ENCODE measurements at places on chromosomes 7 and 10. TPM values are rescaled to one million over a fixed set of nuclear protein-coding genes. Genes with fewer than 3 reads are reported as not detected.

DNA sequence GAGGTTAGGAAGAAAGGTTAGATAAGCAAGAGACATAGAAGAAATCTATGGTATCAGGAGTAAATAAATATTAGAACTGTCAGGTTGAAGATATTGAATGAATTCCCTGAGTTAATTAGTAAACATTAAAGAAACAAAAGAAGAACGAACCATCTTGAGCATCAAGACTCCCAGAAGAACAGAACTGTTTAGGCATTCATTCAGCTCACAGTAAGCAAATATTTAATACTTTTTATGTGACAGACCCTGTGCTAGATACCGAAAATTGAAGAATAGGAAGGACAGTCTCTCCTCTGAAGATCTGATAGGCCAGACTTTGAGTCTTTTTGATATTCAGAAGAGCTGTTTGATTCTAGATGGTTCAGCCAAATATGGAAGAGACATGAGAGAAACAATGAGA is 731.5 kb downstream of the XPNPEP1 start:
- no peak for DNase-seq

RARRES2 gene
- 244 TPM for total RNA-seq

PITX3 gene
- not detected for total RNA-seq

DNA sequence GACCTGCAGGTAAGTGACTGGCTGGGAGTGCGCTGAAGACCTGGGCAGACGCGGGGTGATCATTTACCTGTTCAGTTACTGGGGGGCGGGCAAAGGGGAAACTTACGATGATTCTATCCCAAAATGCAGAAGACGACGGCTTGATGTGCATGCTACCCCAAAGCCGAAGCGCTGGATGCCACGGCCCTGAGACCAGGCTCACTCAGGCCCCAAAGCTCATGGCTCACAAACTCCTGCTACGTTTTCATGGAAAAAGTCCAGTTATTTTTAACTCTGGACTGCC is 200.6 kb downstream of the DIP2C start:
- no peak for DNase-seq

- DNase-seq: no peak
Observed at GRCh38 chr10:127854769-127855590, 37.8 kb downstream of the CLRN3 start.

DNA sequence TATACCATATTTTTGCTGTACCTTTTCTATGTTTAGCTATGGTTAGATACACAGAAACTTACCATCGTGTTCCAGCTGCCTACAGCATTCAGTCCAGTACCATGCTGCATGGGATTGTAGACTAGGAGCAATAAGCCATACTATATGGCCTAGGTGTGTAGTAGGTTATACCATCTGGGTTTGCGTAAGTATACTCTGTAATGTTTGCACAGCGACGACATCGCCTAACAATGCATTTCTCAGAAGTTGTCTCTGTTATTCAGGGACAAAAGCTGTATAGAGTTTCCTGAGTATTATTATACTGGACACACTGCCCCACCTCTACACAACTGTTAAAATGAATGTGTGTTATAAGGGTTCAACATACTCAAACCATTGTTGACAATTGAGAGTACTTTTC is 93.8 kb upstream of the MKI67 start:
- no peak for DNase-seq

GRCh38 chr10:64369885-64370773 is 848.9 kb downstream of the REEP3 start:
- DNase-seq: no peak

- peak; percentile 8 for DNase-seq
Observed at GRCh38 chr10:48520594-48520993, 84.3 kb downstream of the ARHGAP22 start.

MOGAT3 gene
- not detected for total RNA-seq

GRCh38 chr10:79241990-79242619 is 105.2 kb upstream of the PPIF start:
- DNase-seq: peak; percentile 58

DNA sequence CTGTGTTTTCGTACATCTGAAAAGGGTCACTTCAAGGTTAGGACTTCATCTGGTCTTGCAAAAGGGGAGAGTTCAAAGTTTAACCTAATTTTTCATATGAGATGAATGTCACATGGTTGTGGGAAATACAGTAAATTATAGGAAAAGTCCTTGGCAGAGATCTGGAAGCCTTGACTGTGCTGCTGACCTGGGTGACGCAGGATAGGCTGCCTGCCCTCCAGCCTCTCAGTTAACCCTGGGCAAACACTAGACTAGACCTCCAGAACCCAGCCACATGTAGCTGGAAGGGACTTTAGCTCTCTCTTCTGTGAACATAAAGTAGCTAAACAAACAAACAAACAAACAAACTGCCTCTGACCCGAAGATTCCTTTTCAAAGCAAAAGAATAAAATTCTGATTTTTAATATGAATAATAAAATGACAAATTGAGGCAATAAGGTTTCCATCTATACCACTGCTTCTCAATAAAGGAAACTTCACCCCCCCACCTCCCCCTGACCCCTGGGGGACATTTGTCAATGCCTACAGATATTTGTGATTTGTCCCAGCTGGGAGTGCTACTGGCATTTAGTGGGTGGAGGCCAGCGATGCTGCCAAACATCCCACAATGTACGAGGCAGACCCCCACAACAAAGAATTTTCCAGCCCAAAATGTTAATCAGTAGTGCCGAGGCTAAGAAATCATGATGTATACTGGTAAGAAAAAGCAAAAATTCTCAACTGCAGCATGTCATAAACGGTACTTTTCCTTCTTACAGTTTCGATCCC is 75.2 kb upstream of the PRR15 start:
- no peak for DNase-seq

PRPS1L1 gene
- total RNA-seq: not detected

DNA sequence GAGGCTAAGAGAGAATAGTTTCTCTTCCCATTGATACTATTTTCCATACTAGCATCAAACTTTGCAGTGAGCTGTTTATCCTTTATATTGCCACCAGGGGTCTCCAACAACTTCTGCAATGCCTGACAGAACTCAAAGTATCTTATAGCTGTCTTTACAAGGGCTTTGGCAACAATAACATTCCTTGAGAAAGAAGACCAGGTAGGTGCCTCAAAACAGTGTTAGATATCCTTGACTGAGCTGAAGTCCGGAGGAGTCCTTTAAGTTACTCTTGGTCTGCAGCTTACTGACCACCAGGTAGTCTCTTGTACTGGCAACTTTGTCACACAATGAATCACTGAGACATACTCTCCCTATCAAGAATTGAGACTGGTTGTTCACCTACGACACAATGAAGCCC is 30.0 kb upstream of the TES start:
- peak; percentile 74 for DNase-seq

DNA sequence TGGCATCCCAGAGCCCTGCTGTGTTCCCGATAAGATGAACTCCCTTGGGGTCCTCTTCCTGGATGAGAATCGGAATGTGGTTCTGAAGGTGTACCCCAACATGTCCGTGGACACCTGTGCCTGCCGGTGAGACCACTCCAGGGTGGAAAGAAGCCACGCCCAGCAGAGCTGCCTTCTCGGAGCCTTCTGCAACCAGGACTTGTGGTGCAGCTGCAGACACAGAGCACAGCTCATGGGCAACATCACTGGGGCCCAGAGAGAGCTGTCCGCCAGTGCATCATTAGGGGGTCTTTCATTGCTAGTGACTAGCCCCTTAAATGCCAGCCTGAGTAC is 9.6 kb upstream of the GDF2 start:
- DNase-seq: no peak

GRCh38 chr10:47189802-47190201 is 110.2 kb upstream of the GDF10 start:
- no peak for DNase-seq

PIK3CG gene
- total RNA-seq: 10.4 TPM

DNA sequence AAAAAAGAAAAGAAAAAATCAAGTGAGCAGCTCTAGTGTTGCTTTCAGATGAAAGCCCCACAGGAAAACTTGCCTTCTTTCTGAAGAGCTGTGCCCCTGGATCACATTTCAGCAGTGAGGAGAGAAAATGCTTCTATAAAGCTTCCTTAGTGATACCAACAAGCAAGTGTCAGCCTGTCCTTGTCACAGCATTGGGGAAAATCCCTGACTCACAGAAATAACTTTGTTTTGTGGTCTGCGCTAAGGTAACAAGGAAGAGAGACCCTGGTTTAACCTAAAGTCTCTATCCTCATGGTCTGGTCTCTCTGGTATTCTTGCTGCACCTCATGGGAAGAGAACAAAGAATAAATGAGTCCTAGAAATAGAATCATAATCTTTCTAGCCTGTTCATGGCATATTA is 885.2 kb upstream of the SORCS1 start:
- DNase-seq: no peak

DNA sequence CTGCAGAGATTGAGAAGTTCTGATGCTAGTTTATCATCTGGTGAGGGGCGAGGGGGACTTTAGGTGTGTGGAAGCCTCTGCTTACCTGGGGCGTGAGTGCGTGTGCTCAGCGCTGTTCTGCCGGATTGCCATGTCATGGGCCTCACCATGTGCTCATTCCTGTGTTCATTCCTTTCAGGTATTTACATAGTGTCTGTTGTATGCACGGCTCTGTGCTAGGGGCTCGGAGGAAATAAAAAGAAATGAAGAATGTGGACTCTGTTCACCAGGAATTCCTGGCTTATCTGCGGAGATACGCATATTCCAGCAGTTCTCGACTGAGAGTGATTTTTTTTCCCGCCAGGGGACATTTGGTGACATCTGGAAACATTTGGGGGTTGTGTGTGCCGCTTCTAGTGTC is 152.0 kb downstream of the CAMK1D start:
- DNase-seq: peak; percentile 9

GRCh38 chr10:97063983-97064837 is 121.5 kb downstream of the SLIT1 start:
- DNase-seq: no peak

NEUROD6 gene
- not detected for total RNA-seq

GRCh38 chr7:7895754-7896153 is 72.8 kb upstream of the GLCCI1 start:
- DNase-seq: peak; percentile 63

DNA sequence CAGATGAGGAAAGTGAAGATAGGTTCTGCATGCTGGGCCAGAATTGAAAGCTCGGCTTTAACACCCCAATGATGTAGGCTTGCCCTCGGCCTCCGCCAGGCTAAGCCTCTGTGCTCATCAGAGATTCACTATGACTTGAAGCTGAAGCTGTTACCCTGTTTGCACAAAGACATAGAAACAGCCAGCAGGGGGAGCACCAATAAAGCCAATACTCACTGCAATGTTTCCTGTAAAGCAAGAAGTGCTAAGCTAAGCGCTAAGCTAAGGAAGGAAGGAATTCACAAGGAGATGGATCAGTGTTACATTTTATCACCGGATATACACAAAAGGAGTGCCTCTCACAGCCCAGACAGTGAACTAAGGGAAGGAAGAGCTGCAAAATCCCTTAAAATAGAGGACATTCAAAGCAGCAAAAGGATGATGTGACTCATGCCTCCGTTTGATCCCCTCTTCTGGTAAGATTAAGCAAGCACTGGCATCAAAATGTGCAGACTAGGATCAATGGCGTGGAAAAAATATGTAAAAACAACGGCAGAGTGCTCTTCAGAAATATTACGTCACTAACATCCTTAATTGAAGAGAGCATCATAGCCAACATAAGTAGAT is 153.8 kb downstream of the COBL start:
- peak; percentile 94 for DNase-seq

CPA1 gene
- not detected for total RNA-seq

MBL2 gene
- total RNA-seq: not detected

DNA sequence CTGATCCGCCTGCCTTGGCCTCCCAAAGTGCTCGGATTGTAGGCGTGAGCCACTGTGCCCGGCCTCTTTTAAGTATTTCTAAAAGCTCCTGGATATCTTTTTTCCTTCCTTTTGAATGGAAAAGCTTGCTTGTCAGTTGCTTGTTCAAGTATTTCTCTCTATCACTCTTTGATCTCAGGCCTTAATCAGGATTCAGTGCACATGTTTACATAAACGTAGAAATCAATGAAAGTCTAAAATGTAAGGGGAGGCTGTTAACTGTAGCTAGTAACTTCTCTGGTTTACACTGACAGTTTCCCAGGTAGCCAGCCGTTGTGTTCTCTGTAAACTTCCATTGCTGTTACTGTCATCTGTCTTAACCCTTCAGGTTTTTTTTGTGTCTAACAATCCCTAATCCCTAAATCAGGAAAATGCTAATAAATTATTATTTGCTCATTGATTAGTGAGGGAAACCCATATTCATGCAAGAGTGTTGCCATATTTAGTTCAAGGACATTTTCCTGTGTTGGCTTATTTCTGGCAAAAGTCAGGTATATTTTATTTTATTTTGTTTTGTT is 1.5 kb upstream of the PRPF18 start:
- DNase-seq: no peak

TMEM236 gene
- total RNA-seq: 4.7 TPM

- peak; percentile 32 for DNase-seq
Observed at GRCh38 chr7:68440866-68441265, 1157.4 kb upstream of the AUTS2 start.

DNA sequence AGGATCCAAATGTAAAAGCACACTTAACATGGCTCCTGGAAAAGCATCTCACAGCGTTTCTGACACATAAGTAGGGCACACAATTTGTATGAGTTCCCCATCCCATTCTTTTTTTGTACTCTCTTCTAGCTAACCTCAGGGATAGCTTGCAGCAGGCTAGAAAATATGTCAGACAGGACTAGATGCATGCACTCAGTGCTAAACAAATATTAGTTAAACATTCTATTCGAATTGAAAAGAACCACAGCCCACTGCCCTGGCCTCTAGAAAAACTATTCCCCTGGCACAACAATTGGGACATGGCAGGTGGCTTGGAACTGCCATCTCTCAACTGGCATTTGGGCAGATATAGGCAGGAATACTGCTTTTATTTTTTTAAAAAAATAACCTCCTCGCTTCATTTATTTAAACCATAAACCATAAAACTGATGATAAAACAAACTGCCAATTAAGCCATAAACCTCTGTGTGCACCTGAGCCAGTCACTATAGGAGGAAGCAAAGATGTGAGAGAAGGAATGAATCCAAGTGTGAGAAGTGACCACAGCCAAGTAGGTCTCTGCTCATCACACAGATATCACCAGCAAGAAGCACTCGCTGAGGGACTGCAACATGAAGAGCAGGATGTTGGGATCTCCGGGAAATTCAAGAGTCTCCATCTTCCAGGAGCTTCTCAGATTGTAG is 394.1 kb downstream of the NEBL start:
- DNase-seq: no peak

SP8 gene
- not detected for total RNA-seq

IFIT1B gene
- not detected for total RNA-seq

DNA sequence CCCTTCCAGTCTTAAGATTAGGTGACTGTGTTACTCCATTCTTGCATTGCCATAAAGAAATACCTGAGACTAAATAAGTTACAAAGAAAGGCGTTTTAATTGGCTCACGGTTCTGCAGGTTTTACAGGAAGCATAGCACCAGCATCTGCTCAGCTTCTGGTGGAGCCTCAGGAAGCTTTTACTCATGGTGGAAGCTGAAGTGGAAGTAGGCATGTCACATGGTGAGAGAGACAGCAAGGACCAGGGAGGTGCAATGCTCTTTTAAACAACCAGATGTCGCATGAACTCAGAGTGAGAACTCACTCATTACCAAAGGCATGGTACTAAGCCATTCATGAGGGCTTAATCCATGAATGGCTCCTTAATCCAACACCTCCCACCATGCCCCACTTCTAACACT is 34.0 kb upstream of the TMEM273 start:
- no peak for DNase-seq

GRCh38 chr7:98228801-98229200 is 17.6 kb downstream of the BHLHA15 start:
- no peak for DNase-seq

All from stomach (tissue), 19 donors.